ENCODE measurements at places on chromosomes 3 and 15.

- no peak for DNase-seq
These were observed 55.0 kb downstream of the RORA start for GRCh38 chr15:61173899-61174689.

- DNase-seq, result no peak
These were observed 40.4 kb downstream of the ACSBG1 start for GRCh38 chr15:78193731-78194567.

- no peak for DNase-seq
These were observed 230.2 kb downstream of the CPNE4 start for GRCh38 chr3:131804565-131805133.

DNA sequence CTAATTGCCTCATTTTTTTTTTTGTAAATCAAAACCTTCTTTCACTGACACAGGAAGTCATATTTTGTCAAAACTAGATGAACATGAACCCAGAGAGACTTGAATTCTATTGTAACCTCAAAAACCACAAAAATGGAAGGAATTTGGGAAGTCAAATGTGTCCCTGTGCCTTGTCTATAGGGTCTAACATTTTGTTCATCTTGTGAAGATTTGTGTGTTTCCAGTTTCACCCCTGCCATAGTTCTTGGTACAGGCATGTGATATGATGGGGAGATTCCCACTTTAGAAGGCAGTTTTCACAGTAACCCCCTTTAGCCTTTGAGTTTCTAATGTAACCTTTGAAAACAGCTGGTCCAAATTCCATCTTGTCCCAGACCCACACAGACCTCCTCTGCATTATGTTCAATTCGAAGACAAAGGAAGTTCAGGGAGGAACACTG, 318.5 kb upstream of the ADAMTS9 start:
- no peak for DNase-seq

- peak; percentile 72 for DNase-seq
These were observed 61.8 kb upstream of the P3H2 start for GRCh38 chr3:190182418-190183043.

GRCh38 chr3:154970797-154971196, 109.3 kb upstream of the MME start:
- DNase-seq, result peak; percentile 89

DNA sequence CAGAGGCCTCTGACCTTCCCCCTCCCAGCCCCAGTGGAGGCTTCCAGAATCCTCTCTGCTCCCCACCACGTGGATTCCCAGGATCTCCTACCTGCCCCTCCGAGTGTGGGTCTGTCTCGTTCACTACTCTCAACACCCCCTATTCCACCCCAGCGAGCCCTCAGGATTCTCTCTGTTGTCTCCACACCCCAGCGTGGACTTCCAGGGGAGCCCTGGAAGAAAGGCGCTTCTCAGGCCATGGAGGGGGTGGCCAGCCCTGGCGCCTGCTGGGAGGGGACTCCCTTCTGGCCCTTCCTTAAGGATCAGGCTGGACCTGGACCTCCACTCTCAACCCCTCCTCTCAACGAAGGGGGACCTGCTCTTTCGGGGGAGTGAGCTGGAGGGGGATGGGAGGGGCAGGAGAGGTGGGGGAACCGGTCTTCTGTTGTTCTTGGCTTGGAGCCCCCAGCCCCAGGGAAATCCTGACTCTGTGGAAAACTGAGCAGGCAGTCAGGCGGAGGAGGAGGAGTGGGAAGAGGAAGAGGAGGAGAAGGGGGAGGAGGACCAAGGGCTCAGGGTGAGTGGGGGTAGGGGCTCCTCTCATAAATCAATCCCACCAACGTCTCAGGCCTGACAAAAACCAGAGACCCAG, 32.9 kb downstream of the EPHB3 start:
- DNase-seq, result no peak

DNA sequence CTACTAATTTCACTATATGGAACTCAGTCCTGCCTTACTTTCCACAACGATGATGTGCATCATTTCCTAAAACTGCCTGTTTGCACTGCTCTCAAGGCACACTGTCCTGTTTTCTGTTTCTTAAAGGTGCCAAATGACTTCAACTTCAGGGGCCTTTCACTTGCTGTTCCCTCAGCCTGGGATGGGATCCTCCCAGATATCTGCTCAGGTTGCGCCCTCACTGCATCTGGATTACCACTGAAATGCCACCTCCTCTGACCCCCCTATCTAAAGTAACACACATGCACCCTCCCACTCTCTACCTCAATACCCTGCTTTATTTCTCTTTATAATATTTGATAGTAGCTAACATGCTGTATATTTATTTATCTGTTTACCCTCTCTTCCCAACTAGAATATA, 123.8 kb upstream of the CMC1 start:
- no peak for DNase-seq

DNA sequence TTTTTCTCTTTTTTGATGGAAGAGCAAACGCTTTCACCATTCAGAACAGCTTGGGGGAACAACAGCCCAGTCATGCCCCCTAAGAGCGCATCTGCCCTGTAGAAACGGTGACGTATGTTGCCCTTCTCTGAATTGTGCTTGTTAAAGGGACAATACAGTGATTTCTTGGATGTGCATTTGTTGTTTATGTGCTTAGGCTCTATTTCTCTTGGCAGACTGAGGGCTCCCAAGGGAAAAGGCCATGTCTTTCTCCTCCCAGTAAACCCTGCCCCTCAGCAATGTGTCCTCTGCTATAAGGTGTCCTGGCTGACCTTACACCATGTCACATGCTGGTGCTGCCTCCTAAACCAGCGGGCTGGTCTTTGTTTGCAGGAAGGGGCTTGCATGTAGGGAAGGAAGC, 346.1 kb downstream of the EPHB1 start:
- no peak for DNase-seq

GRCh38 chr15:39680868-39681267, 100.0 kb downstream of the THBS1 start:
- no peak for DNase-seq

- no peak for DNase-seq
These were observed 6.9 kb downstream of the DPPA4 start for GRCh38 chr3:109330405-109330804.

DNA sequence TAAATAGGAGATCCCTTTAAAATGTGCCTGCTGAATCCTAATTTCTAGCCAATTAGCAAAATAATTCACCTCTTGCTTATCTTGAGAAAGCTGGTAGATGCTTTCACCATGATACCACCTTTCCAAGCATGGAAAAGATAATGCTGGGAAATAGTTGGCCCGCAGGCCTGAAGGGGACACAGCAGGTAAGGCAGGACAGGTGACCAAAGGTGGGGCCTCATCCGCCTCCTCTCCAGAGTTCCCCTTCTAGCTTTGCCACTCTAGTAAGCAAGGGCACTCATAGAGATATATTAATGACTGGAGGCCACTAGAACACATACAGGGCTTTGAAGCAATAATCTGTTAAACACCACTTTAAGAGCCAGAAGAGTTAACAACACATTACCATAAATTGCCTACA, 45.5 kb downstream of the SATB1 start:
- DNase-seq, result no peak

GRCh38 chr15:34737477-34737876, 17.3 kb downstream of the GJD2 start:
- peak; percentile 50 for DNase-seq
